DMS153 (cell line): ENCODE measurements at places on chromosomes 2 and 18.

- DNase-seq = no peak
Measured at GRCh38 chr2:227222292-227222691, 57.9 kb downstream of the COL4A3 start.

DNA sequence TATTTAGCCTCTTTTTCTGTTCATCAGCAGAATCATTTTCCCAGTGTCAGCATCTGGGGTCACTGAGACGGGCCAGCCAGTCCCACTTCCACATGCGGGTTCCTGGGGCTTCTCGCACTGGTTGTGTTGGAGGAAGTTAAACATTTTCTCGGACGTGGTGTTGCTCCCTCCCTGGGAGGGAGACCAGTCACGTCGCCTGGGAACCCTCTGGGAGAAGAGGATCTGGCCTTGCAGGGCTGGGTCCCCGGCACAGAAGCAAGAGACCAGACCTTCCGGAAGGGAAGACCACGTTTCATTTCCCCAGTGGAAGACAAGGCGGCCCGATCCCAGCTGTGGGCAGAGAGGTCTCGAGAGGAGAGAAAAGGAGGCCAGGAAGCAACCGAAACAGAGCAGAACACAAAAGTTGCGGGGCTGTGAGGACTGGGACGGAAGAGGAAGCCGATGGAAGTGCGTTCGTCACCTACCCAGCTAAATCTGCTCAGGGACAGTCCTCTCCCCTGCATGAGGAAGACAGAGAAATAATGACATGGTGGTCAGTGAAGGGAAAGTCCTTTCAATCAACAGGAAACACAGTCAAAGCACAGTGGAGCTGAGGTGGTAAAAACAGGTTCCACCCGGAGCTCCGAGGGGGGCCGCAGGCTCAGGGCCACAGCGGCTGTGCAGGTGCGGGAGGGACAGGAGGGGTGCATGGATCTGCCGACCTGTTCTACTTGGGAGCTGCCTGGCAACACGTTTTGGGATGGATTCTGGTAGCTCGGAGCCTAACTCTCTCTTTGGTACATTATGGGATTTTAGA, 144.4 kb downstream of the MBP start:
- no peak for DNase-seq

DNA sequence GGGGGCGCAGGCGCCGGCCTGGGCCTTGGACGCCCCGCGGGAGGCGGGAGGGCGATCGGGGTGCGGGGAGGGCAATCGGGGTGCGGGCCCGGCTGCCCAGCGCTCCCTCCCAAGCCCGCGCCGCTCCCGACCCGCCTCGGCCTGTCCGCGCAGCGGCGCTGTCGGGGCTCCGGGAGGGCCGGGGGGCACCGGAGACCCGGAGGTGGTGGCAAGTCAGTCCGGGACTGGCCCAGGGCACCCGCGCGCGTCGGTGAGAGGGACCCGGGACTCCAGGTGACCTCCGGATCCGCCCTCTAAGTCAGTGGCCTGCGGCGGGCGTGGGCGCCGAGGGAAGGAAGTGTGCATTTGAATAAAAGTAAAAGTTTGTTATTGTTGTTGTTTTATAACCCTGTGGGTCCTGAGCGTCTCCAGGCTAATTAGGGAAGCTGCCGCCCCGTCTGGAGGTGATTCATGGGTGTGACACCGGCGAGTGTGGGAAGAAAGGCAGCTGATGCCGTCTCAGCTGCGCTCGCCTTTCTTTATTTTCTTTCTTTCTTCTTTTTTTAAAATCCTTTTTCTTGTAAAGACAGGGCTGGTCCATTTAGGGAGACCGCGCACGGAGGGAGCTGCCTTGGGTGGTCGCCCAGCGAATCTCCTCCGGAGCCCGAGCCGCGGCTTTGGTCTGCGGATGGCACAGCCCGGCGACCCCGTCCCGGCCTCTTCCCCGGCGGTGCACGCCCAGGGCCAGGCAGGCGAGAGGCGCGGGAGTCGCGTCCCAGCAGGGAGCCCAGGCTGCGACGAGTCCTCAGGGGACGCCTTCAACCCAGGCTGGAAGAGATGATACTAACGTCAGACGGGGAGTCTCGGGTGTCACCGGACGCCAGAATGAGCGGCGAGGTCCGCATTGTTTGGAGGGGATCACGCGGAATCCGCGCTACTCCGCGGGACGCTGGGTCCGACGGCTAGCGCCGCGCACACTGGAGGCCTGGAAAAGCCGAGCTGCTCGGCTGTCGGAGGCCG, 627 bp upstream of the CRACDL start:
- DNase-seq = peak; percentile 43

DNA sequence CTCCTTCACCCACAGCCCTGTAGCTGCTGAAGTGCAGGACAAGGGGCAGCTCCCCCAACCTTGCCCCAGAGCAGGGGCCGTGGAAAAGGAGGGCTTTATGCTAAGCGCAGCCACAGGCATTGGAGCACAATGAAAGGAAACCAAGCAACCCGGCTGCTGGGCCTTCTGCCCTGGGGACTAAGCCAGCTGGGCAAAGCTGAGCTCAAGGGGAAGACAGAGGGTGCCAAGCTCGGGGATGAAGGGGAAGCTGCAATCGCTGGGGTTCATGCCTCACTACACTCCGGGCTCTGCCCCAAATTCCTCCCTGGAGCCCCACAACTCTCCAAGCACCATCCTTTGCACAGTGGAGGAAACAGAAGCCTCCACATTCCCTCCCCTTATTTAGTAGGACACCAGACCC, 12.4 kb downstream of the SFXN5 start:
- DNase-seq = no peak

GRCh38 chr18:45386041-45386655, 229.1 kb upstream of the SLC14A2 start:
- no peak for DNase-seq

GRCh38 chr2:68756178-68756577, 21.6 kb downstream of the ARHGAP25 start:
- no peak for DNase-seq

DNA sequence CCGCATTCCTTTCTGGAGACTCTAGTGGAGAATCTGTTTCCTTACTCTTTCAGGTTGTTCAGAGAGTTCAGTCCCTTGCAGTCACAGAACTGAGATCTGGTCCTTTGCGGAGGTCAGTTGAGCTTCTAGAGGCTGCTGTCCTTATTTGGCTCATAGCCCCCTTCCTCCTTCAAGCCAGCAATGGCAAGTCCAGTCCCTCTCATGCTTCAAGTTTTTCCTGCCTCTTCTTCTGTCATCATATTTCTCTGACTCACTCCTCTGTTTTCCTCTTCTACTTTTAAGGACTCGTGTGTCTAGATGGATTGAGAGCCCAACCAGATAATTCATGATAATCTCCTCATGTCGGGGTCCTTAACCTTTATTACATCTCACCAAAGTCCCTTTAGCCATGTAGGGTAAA, 173.5 kb upstream of the FOSL2 start:
- no peak for DNase-seq

GRCh38 chr2:145198555-145198954, 678.6 kb upstream of the ZEB2 start:
- no peak for DNase-seq

DNA sequence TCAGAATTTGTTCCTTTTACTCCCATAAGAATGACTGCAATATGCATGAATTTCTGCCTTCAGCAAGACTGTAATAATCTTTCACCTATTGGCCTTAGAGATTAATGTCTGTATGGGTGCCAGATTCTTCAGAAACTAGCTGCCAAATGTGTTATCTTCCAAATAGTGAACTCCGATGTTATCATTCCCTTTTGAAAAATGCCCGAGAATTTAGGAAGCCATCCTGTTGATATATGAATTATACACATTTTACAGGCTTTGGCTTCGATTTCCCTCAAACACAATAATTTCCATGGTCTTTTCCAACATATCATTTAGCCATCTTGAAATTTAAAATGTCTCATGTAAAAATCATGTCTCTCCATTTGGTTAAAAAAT, 101.5 kb downstream of the ZNF521 start:
- DNase-seq = no peak

DNA sequence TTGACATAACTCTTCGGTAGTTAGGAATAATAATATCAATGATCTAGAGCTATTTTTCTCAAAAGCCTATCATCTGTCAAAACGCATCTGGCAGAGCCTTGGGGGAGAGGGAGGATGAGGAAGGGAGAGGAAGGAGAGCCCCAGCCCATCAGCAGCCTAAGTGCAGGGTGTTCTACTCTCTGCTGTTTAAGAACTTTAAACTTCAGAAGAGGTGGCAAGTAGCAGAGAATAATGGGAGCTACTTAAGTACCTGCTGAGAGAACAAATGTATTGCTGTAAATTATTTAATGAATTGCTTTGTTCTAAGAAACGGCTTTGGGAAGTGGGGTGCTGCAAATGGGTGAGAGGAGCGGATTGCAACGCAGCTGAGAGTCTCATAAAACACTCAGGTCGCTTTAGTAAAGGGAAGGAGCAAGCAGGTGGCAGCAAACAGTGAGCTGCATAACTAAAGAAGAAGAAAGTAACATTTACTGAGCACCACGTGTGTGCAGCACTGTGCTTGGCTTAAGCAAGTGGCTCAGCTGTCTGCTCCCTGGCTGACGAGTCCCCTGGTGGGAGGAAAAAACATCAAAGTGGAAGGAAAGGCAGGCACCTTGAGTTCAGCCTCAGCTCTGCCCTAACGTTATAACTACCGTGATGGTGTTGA, 26.3 kb upstream of the SH3RF3 start:
- DNase-seq = no peak

- no peak for DNase-seq
Measured at GRCh38 chr2:24262421-24262970, 87.6 kb downstream of the FAM228A start.

DNA sequence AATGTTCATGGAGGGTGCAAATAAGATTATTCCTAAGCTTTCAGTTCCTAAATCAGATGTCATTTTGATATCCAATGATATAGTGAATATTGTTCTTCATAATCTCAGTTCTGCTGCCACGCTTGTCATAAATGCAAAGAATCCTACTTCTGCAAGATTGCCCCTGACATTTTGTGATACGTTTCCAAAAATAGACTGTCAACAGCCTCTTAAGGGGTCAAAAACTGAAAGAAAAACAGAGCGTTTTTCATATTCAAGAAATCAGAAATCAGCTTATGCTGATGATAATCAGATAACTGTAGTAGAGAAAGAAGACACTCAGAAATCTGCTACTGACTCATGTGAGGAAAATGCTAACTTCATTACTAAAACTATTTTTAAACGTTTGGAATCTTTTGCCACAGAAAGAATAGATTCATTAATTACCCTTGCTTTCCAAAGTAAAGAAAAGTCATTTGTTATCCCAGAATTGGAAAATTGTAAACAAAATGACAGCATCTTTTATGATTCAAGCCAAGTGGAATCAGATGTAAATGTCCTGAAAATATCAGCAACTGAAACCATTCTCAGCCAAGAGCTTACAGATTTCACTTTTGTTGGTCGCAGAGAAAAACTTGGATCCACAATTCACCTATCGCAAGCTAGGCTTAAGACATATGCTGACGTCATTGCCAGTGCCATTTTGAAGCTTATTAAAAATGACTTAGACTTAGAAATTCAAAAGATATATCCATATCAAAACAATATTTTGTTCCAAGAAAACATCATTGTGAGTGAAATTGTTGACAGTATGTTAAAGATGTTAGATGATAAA, 55.1 kb downstream of the FSIP2 start:
- DNase-seq = no peak

- no peak for DNase-seq
Measured at GRCh38 chr2:1787755-1788477, 43.6 kb upstream of the PXDN start.

- peak; percentile 4 for DNase-seq
Measured at GRCh38 chr2:44237221-44237620, 38.1 kb upstream of the SLC3A1 start.

DNA sequence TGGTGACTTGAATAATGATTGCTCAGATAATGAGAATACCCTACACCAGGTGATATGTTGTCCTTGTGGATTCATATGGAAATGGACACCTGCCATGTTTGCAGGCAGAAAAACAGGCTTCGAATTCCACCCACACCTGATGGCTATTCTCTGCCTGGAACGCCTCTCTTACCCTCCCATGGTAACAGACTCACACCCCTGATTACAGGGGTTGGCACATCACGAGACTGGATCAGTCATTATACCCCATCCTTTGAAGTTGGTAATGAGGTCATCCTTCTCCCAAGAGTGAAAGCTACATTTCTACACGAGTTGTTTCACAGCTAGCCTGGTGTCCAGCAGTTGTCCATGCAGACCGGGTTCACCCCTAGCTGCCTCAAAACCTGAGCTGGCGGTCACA, 71.4 kb upstream of the MBOAT2 start:
- DNase-seq = peak; percentile 69

- no peak for DNase-seq
Measured at GRCh38 chr2:120161190-120161589, 62.0 kb downstream of the TMEM185B start.

DNA sequence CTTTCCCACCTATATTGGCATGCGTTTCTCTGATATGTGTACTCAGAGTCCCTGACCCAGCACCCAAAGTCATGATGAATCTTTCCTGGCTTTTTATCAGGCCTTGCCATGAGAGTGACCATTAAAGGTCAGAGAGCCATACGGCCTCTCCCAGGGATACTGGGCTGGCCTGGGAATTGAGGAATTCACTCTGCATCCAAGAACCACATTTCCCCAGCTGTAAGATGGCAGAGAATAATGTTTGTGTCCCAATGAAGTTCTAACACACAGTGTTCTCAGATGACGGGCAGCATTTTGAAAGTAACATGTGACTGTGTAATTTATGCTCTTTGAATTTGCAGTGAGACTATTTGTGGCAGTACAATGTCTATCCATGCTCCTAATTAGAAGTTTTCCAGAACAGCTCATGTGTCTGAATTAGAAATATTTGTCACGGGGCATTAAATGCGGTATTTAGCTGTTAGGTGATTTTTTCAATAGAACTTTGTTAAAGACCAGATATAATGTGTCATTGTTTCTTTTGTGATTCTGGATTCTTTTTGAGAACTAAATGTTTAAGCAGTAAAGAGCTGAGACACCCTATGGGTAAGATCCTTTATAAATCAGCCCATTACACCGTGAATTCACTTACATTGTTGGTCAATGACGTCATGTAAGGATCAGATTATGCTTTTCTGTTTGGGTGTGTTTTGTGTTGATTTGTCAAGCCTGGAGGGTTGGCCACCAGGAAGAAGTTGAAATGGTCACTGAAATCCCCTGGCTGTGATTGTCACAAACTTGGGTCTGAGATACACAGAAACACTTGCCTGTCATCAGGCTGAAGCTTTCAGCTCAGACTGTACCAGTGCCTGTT, 7.3 kb upstream of the SLC3A1 start:
- DNase-seq = no peak

- DNase-seq = no peak
Measured at GRCh38 chr2:88281302-88282217, 111.4 kb downstream of the THNSL2 start.

GRCh38 chr2:215392164-215392563, 43.7 kb downstream of the FN1 start:
- no peak for DNase-seq

DNA sequence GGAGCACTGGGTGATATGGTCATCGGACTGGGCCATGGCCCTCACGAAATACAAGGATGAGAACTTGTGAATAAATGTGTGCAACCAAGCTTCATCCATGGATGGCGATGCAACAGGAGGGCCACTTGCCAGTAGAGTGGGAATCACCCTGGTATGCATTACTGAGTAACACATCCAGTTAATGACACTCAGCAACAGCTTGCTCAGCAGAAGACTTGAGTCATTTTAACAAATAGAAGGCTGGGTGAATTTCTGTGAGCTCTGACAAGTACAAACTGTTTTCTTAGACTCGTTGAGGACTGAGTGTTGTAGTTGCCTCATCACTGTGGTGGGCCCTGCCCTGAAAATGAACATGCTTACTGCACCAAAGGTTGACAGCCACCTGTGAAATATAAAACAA, 221.6 kb downstream of the NCKAP5 start:
- no peak for DNase-seq
